Kidney glomerular epithelial cell (primary cell): ENCODE measurements at places on chromosomes 12 and 14.

- no peak for DNase-seq
Observed at GRCh38 chr12:4278329-4279197, 5.0 kb downstream of the CCND2 start.

DNA sequence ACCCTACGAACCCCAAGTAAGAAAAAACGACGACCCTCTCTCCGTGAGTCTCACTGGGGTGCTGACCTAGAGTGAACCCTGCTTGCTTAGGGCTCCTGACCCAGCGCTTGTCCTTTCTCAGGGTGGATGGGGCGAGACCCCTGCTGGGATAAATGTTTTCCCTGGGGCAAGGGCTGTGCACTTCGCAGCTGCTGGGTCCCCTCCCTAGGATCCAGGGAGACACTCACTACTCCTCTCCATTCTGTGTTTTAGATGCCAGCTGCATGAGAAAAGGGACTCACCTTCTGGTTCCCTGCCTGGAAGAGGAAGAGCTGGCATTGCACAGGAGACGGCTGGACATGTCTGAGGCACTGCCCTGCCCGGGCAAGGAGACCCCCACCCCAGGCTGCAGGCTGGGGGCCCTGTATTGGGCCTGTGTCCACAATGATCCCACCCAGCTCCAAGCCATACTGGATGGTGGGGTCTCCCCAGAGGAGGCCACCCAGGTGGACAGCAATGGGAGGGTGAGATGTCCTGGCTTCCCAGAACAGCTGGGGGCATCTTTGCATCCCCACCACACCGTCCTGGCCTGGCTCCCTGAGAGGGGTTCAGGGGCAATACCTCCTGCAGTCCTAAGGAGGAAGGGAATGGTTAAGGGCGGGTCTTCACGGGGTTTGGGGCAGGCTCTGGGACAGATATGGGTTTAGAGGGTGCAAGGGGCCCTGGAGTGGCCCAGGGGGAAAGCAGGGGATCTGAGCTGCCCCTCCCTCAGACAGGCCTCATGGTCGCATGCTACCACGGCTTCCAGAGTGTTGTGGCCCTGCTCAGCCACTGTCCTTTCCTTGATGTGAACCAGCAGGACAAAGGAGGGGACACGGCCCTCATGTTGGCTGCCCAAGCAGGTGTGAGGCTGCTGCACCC is 663 bp downstream of the ANKRD33 start:
- DNase-seq = no peak

DNA sequence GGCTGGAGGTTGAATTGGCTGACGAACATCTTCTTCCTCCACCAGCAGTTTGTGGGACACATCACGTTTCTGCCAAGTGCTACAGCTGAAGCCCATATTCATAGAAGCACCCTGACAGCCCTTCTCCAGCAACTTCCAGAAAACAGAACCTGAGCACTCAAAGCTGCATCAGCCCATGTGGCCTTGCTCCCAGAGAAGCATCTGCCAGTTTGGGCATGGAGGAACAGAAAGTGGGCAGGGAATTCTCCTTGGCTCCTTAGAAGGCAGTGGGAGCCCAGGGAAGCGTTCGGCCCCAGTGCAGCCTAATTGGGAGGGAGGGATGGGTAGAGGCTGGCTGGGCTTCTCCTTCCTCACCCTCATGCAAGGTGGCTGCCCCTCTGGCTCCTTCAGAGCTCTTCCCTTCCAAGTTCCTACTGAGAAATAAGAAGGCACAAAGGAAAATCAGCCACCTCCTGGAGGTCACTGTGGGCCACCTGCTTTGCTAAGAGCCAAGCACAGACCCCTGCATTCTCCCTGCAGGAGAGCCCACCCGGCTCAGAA is 4.1 kb upstream of the NGB start:
- DNase-seq = no peak

- no peak for DNase-seq
Observed at GRCh38 chr12:6730169-6730568, 6.3 kb downstream of the COPS7A start.

DNA sequence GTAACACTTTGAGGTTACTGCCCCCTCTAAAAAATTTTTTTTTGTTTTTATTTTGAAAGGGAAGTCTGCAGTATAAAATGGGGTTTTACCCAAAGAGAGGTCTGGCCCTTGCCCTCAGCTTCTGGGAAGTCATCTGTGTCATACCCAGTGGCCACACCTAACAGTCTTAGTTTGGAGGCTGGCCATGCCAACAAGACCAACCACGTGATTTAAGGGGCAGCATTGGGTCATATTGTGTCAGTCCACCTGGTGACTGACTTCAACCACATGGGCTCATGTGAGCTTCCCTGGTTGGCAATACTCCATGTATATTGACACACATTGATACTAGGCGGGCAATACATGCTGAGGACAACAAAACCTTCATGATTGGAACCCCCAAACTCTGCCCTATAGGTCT is 173.9 kb downstream of the GXYLT1 start:
- DNase-seq = no peak

GRCh38 chr12:108890208-108890607 is 10.3 kb downstream of the DAO start:
- no peak for DNase-seq

GRCh38 chr12:69239922-69240630 is 707 bp downstream of the CPSF6 start:
- DNase-seq = no peak

DNA sequence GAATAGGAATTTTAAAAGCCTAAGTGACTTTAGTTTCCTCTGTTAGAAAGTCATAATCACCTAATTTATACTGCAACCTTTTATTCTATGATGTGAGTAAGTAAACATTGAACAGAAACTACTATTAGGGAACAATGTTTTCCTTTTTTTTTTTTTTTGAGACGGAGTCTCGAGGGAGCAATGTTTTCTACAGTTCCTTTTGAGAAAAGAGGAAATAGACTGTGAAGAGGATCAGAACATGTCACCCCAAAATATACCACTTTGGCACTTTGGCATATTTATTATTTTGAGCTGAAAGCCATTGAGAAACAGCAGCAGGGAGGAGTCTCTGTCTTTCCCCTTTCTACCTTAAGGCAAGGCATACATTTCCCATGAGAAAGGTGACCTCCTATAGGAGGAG is 162.7 kb upstream of the CNOT2 start:
- DNase-seq = no peak

- DNase-seq = no peak
Observed at GRCh38 chr14:38078393-38078792, 129.3 kb upstream of the SSTR1 start.
